ENCODE measurements at places on chromosomes 12 and 14.

DNA sequence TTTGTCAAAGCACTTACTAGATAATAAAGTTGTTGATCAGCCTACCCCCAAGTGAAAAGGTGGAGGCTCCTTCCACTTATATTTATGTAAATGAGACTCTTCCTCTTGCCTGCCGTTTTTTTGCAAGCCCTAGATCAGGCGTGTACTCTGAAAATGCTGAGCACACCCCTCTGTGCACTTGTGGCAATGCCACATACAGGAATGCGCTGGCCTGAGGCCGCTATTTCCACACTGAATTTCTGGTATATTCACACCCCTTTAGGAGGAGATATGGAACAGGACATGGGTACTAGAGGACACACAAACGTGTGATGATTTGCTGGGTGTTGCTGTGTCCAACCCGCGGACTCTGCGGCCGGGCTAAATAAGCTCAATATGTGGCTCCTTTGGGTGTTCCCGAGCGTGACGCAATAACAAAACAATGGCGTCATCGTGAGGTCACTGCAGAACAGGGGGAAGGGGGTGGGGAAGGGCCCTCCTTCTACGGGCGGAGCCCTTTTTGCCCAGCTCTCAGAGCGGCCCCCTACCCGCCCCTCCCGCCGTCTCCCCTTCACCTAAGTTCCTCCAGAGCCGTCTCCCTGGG, 554 bp upstream of the TSPAN31 start:
- DNase-seq = no peak

DNA sequence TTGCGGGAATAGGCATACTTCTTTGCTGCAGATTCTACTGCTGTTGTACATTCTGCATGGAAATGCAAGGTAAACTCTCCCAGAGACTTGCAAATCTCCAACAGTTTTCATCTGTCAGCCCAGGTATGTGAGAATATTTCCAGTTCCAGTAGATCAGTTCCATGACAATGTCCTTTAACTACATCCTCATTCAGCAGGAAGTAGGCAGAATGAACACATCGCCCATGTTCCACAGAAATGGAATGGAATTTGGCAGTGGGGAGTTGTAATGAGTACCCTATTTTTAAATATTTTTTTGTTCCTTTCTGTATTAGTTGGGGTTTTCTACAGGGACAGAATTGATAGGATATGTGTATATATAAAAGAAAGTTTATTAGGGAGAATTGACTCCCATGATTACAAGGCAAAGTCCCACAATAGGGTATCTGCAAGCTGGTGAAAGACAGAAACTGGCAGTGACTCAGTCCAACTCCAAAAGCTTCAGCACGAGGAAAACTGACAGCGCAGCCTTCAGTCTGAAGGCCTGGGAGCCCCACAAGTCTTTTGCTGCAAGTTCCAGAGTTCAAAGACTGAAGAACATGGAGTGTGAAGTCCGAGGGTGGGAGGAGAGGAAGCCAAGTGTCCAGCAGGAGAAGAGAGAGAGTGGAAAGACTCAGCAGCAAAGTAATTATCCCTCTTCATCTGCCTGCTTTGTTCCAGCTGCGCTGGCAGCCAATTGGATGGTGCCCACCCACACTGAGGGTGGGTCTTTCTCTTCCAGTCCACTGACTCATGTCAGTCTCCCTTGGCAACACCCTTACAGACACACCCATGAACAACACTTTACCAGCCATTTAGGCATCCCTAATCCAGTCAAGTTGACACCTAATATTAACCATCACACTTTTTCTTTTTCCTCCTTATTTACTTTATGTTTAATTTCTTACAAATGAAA, 110.4 kb upstream of the SCAF11 start:
- DNase-seq = no peak

- DNase-seq = no peak
Observed at GRCh38 chr12:73625226-73625625, 912.4 kb upstream of the ATXN7L3B start.

GRCh38 chr12:49928471-49928870, 22.1 kb upstream of the AQP2 start:
- no peak for DNase-seq

GRCh38 chr12:89880690-89881350, 172.2 kb upstream of the ATP2B1 start:
- no peak for DNase-seq

DNA sequence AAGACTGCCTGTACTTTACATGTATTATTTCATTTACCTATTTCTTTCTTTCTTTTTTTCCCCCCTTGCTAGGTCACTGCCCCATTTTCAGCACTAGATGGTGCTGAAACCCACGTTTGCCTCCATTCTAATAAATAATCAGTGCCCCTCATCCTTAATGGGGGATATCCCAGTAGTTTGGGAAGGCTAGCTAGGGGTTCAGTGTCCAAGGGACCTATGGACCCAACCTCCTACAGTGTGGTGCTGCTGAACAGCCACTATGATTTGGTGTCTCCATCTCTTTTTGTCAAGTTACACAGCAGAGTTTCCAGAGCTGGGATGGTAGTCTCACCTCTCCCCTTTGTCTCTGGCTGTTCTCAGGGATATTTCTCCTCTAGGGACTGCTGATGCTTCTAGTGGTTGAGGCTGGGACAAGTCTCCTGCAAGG, 6.5 kb upstream of the HCFC2 start:
- DNase-seq = no peak

DNA sequence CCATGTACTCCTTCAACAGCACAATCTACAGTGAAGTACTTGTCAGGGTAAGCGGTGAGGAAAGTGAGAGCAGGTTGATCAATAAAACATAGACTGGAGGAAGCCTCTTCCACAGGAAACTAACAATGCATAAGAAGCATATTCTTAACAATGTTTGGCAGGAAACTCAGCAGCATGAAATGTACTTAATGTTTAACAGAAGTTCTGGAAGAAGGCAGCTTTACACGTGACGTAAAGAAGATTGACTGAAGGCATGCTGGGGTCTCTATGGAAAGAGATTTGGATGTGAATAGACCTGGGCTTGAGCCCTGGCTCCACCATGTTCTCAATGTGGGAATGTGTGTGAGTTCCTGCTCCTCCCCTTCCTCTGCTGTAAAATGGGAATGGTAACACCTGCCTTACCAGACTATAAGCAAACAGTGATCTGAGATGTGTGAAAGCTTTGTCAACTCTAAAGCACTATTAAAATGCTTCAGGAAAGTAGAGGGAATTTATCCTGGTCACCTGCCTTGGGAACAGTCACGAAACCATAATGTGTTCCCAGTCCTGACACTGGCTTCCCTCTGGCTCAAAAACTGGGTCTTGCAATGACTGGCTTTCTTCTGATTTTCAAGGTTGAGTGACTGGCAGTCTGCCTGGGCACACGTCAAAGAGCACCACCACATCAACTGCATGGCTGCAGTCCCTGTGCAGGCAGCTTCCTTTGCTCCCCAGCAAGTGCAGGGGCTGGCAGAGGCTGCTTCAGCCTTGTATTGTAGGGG, 384.6 kb downstream of the APAF1 start:
- no peak for DNase-seq

GRCh38 chr12:78269620-78270019, 438.9 kb downstream of the NAV3 start:
- DNase-seq = no peak

- no peak for DNase-seq
Observed at GRCh38 chr14:64726585-64726890, 22.3 kb downstream of the PLEKHG3 start.

- DNase-seq = no peak
Observed at GRCh38 chr12:92860521-92860920, 68.6 kb downstream of the EEA1 start.

- no peak for DNase-seq
Observed at GRCh38 chr12:1351926-1352325, 242.5 kb downstream of the FBXL14 start.

- DNase-seq = peak; percentile 37
Observed at GRCh38 chr12:6700646-6701051, at the start of gene PIANP. Gene PIANP, minus strand, starts transcription at chr12:6700815. Its CDS starts 2,754 bp downstream, at chr12:6698061.

- no peak for DNase-seq
Observed at GRCh38 chr12:12209043-12209442, 57.8 kb downstream of the LRP6 start.

DNA sequence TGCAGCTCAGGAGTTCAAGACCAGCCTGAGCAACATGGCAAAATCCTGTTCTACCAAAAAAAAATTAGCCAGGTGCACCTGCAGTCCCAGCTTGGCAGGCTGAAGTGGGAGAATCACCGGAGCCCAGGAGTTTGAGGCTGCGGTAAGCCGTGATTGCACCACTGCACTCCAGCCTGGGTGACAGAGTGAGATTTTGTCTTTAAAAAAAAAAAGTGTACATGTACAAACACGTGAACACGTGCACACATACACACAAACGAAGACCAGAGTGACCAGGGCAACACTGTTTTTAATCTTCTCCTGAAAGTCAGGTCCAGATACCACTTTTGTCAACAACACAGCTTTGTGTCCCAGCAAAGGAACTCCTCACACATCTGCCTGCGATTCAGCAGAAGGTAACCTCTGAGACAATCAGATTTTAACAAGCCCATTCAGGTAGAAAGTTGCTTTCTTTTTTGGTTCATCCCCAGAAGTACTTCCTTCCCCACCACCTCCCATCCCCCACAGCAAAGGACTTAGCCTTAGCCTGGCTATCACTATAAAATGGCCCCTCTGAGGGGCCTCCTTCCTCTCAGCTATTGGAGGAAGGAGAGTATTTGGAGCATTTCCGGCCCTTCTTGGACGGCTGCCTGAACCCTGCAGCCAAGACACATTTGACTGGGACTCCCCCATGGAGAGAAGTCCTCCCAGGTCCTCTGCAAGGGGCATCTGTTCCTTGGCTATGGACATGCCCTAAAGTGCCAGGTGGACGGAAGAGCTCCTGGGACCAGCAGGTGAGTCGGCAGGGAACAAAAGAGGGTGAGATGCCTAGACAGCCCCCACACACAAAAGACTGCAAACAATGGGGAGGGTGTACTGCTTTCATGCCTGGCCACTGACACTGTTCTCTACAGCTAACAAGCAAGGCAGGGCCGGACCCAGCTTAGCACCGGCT, 9.8 kb downstream of the CTDSP2 start:
- DNase-seq = peak; percentile 94

GRCh38 chr14:85415015-85415712, 114.8 kb upstream of the FLRT2 start:
- peak; percentile 24 for DNase-seq

GRCh38 chr12:88063375-88063774, 34.2 kb upstream of the C12orf50 start:
- no peak for DNase-seq

DNA sequence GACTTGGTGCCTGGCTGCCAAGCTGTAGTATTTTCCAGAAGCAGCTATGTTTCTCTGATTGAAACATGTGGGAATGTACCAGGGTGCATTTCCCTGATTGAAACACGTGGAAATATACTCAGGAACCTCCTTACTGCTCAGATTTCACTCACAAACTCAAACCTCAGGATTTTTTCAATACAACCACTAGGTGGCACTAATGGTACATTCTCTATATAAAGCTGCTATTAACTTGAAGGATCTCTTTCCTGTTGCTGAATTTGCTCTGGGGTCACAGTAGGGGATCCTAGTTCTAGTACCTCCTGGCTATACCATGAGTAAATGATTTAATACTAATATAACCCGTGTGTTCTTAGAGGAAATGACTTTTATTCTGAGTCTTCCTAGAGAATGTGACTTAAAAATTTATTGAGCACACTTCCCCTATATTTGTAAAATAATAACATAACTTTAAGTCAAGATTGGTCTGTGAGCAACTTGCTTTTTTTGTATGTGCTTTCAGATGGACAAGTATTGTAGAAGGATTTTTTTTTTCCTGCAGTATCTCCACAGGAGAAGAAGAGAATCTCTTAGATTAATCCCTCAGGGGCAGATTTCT, 173.8 kb upstream of the MIS18BP1 start:
- DNase-seq = peak; percentile 10

DNA sequence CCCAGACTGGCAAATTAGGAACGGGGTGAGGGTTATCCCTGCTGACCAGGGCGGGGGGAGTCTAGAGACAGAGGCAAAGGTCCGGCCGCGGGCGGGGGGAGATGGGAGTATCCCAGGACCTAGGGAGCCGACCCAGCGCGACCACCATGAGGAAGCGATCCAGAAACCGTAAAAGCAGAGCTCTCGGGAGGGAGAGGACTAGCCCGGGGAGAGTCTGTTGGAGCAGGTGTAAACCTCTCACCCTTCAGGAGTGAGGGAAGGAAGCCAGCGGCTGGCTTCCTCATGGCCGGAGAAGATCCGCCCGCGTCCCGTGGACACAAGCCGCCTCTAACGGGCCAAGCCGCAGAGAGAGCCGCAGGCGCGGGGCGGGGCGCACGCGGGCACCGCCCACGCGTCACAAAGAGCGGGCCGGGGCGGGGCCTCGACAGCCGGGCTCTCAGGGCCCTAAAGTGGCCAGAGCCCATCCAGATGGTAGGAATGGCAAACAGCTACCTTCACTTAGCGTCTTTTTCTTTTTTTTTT, at the start of gene ACRBP:
TSS of gene ACRBP (minus strand) at position 350 of the 522 bp plus-strand sequence. CDS start at position 284, 66 bp downstream.
- DNase-seq = peak; percentile 45

DNA sequence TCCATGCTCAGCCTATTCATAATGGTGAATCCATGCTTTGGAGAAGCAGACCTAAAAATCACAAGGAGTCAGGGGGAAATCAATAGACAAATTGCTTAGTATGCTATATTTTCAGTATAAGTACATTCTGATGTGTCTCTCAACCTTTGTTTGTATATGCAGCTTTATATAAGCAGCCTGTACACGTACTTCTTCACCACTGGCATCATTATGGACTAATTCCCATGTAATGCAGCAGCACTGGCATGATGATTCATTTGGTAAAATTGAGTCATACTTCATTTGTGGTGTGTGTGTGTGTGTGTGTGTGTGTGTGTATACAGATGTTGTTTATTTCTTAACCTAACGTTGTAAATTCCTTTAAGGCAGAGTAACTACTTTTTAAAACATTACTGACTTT, 10.9 kb downstream of the DCP1B start:
- no peak for DNase-seq
